ENCODE measurements at places on chromosomes 1 and 21.

- no peak for DNase-seq
Observed at GRCh38 chr1:209807509-209807908, 1.6 kb upstream of the IRF6 start.

- DNase-seq = peak; percentile 79
Observed at GRCh38 chr1:12454406-12455391, 163.3 kb downstream of the DHRS3 start.

DNA sequence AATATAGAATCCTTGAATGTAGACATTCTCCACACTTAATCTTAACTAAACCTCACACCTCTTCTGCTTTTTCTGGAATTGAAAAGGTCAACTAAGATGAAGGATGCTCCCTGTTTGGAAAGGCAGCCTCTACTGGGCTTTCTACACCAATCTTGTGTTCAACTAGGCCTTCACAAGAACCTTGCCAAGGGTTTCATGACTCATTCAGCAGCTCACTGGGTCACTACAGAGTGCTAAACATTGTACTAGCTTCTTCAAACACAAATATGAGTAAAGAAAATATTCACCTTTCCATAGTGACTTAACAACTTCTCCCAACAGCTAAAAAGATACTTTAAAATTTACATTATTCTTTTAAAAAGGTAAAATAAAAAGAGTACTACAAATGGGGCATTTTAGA lies 135.3 kb upstream of the PRMT6 start:
- DNase-seq = no peak

DNA sequence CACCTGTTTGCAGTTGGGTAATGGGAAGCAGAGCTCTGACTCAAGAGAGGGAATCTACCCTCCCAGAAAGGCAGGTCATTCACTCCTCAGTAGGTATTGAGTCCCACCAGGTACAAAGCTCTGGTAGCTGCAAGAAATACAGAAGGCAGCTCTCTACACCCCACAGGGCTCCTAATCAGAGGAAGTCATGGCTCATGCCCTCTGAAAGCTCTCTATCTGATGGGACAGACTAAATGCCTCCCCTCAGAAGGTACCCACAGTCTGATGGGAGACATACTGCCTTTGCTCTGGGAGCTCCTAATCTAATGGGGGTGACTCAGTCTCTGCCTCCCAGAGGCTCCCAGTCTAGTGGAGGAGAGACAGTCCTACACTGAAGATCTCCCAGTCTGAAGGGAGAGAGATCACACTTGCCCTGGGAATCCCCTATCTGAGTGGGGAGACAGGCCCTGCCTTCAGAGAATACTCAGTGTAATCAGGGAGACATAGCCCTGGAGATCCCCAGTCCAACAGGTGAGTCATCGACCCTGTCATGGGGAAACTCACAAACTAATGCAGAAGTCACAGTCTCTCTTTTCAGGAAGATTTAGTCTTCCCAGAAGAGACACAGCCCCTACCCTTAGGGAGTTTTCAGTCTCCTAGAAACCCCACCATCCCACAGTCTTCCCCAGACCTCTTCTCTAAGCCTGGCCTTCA lies 23.7 kb downstream of the CAMK1G start:
- peak; percentile 40 for DNase-seq

DNA sequence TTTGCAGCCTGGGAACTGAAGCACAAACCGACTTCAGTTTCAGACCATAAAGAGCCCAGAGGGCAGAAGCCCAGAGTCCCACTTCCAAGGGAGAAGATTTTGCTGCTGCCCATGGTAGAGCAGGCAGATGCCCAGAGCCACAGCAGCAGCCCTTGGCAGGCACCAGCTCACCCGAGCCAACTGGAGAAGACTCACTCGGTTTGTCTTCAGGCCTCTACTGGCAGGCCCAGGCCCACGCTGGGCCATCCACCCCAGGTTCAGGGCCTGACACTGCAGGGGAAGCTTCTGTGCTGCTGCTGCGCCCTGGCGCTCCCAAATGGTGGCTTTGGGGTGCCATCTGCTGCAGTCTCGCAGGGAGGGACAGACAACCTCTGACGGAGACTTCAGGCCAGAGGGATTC lies 33.3 kb downstream of the SLC66A1 start:
- DNase-seq = no peak

Data from adipocyte (in vitro differentiated cells).